Stimulated activated naive CD8-positive, alpha-beta T cell treated with anti-CD3 and anti-CD28 coated beads, Interleukin-15, amount 100 ng/mL, for 72 hours (primary cell): ENCODE measurements at places on chromosomes 13 and 19.

GRCh38 chr19:19524053-19524452 lies 4.7 kb upstream of the YJEFN3 start:
- DNase-seq: no peak

DNA sequence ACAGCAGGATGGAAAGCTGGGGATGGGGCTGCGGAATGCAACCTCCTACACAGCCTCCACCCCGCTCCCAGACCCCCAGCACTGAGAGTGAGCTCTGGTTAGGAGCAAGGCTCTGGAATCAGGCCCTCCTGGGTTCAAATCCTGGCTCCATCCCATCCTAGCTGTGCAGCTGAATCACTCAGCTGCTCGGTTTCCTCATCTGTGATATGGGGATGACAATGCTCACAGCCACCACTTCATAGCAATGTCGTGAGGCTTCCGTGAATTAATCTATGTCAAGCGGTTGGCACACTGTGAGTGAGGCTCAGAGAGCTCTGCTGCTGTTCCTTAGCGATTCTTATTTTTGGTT lies 538 bp downstream of the ACP7 start:
- no peak for DNase-seq

DNA sequence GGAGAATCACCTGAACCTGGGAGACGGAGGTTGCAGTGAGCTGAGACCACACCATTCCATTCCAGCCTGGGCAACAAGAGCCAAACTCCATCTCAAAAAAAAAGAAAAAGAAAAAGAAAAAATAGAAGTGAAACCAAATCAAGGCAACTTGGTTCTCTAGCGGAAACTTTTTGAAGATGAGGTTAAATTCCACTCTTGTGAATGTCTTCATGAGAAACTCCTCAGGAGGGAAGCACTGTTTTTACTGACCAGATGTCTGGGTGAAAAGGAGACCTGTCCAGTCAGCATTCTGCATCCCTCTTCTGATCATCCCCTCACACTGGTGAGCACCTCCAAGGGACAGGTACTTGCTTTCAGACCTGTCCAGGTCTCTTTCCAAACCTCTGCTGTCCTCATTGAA lies 15.8 kb downstream of the BRD4 start:
- no peak for DNase-seq

DNA sequence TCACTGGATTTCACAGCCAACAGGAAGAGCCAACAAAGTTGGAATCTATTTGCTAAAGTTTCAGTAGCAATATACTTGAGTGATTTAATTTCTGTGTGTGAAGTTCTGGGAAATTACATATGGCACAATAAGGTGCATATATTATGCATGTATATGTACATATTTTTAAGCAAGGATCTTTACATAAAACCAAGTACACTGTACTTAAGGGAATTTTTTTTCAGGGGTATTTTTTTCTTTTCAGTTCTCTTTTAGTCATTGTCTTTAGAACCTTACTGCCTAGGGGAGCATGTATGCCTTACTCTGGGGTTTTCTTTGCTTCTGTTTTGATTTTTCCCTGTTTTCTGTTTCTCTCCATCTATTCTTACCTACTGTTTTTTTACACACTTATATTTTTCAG lies 7.4 kb downstream of the RAP2A start:
- DNase-seq: no peak

GRCh38 chr19:47240996-47241918 lies 10.3 kb upstream of the BBC3 start:
- peak; percentile 77 for DNase-seq

DNA sequence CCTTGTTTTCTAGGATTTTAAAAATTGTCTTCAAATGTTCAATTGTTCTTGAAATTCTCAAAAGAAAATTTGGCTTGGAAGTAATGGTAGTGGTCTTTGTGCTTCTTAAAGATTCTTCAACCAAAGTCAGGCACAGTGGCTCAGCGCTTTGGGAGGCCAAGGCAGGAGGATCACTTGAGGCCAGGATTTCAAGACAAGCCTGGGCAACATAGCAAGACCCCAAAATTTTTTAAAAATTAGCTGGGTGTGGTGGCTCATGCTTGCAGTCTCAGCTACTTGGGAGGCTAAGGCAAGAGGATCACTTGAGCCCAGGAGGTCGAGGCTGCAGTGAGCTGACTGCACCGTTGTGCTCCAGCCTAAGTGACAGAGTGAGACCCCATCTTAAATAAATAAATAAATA lies 153.5 kb upstream of the ZNF507 start:
- no peak for DNase-seq

- no peak for DNase-seq
These were observed 29.9 kb upstream of the ARGLU1 start for GRCh38 chr13:106597749-106598395.

- peak; percentile 7 for DNase-seq
These were observed 366 bp upstream of the KL start for GRCh38 chr13:33015791-33016323.

- no peak for DNase-seq
These were observed 148.5 kb downstream of the STK24 start for GRCh38 chr13:98428256-98428966.

- no peak for DNase-seq
These were observed 7.4 kb upstream of the SPRY2 start for GRCh38 chr13:80348314-80348713.

- DNase-seq: no peak
These were observed 328 bp downstream of the CYP4F12 start for GRCh38 chr19:15673176-15673654.

DNA sequence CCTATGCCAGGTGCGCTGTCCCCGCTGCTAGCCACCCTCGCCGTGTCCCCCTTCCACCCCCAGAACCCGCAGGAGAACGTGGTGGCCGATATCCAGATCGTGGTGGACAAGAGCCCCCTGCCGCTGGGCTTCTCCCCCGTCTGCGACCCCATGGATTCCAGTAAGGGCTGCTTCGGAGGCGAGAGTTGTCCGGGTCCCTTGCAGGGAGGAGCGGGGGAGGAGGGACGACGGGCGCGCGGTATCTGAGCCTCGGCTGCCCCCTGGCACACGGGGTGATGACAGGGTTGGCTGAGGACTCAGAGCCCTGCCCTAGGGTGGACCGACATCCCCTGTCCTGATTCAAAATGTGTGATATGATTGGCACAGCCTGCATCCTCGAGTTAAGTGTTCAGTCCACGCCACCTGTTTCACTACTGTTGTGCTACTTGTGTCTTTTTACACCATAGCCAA lies 653 bp downstream of the MVB12A start:
- DNase-seq: no peak

DNA sequence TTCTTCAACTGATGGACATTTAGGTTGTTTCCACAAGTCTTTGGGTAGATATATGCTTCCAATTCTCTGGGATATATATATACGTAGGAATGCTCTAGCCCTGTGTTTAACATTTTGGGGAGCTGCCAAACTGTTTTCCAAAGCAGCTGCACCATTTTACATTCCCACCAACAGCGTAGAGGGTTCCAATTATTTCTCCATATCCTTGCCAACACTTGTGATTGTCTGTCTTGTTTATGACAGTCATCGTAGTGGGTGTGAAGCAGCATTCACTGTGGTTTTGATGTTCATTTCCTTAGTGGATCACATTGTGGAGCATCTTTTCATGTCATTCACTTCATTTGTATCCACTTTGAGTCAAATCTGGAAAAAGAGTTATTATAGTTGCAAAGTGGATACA lies 4.7 kb upstream of the CBLC start:
- no peak for DNase-seq

- DNase-seq: no peak
These were observed 418 bp downstream of the ZNF444 start for GRCh38 chr19:56141417-56141993.

- DNase-seq: no peak
These were observed 177.6 kb downstream of the SHISA2 start for GRCh38 chr13:25874064-25874737.

DNA sequence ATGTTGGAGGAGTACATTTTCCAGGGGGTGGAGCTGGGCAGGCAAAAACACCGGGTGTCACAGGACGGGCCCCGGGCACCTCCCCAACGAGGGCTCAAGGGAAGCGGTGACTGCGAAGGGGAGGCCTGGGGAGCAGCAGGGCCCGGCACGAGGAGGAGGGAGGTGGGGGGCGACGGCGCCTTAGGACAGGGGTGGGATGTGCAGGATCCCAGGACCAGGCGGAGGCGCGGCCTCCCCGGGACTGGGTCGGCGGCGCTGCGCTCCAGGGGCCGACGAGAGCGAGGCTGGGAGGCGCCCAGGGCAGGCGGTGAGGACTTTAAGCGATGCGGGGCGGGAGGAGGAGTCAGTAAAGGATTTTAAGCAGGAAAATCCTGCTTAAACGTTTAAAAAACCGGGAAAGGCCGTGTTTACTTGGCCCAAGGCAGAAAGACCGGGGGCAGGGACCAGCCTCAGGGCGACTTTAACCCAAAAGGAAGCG lies 427 bp downstream of the ZNF160 start:
- DNase-seq: no peak

- no peak for DNase-seq
These were observed 42.3 kb upstream of the GJB6 start for GRCh38 chr13:20274466-20274865.

- no peak for DNase-seq
These were observed 612.0 kb downstream of the DCT start for GRCh38 chr13:93867481-93867880.

GRCh38 chr19:50796128-50796633 lies 6.0 kb downstream of the ACP4 start:
- DNase-seq: no peak

DNA sequence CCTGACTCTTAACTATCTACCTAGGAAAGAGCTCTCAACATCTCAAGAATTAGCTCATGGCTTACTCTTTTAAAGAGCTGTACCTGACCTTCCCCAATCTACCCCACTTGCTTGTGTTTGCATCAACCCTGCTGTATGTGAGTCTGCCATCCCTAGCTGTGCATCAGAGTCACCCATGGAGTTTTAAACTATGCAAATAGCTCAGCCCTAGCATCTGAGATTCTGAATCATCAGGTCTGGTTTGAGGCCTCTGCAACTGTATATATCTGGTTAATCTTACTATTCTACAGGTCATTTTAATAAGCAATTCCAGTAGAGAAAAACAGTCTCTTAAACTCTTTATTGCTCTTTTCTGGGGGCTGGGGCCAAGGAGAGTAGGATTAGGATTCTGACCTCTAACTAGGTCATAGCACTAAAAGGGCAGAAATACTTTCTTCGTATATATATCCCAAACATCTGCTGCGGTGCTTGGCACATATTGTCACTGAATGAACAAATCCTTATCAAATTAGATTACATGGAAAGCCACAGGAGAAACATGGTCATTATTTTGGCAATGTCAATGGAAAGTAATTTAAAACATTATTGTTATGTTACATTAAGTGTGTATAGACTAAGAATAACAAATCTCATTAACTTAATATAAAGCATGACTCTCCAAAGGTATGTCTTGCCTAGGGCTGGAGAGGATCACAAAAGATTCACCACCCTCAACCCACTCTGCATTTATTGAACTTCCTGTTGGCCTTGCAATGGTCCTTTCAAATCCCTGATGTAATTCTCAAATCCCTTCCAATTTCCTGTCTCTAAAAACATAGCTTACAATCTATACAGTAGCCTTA lies 232.2 kb downstream of the DACH1 start:
- DNase-seq: no peak

DNA sequence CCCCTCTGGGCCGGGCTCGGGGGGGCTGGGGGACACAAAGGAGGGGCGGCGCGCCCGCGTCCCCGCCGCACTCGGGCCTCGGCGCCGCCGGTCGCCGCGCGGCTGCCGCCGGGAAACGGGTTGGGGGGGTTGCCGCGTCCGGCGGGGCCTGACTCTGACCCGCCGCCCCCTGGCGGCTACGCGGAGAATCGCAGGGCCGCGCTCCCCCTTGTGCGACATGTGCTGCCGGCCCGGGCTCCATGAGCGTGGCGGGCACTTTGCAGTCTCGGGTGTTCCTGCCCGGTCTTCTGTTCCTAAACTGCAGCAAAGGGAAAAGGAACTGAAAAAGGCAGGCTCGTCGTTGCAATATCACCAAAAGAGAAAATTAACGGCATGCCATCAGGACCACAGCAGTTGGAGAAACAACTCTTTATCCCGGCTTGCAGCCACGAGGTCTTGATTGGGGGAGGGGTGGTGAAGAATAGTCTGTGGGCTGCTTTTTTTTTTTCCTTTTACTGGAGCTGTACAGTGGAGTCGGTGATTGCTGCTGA lies 1.5 kb downstream of the MIR17HG start:
- DNase-seq: peak; percentile 92

- no peak for DNase-seq
These were observed 44.0 kb downstream of the KLF2 start for GRCh38 chr19:16368385-16369305.

DNA sequence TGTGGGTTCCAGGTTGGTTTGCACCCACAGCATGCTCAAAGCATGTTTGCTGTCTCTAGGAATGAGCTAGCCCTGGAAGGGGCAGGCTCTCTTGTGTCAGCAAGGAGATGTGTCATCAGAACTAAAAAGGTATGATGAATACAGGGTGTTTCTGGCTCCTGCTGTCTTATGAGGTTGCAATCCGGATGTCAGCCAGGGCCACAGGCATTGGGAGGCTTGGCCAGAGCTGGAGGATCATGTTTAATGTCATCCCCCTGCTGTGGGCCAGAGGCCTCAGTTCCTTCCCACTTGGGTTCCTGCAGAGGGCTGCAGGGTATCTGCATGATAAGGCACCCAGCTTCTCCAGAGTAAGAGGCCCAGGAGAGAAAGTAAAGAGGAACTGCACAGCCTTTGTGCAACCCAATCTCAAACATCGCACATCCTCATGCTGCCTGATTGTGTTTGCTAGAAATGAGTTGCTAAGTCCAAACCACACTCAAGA lies 193.6 kb downstream of the COL4A1 start:
- DNase-seq: no peak

GRCh38 chr19:47280183-47280797 lies 5.6 kb downstream of the INAFM1 start:
- DNase-seq: peak; percentile 70

DNA sequence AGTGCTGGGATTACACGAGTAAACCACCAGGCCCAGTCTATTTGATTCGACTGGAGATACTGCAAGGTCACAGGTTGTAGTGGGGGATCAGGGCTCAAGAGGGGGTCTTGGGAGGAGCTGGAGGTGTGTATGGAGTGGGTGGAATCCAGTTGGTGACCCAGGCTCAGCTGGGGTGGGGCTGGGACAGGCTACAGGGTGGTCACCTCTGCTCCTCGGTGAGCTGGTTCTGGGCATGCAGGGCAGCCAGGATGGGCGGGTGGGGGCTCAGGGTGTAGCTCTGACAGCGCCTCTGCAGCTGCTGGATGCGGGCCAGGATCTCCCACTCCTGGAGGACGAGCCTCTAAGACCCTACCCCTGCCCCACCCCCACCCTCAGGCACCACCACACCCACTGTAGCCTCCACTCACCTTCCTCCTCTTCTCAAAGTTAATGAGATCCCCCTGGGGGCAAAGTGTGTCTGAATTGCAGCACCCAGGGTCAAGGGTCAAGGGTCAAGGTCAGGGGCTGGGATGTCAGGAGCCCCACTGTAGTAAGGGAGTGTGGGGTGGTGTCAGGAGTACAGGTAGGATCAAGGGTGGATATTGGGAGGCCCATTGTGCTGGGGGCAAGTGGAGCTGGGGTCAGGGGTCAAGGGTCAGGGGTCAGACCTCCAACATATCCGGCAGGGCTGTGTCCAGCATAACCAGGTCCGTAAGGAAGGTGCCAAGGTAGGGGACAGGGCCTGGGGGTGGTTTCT lies 17.1 kb downstream of the RGL3 start:
- DNase-seq: no peak
